ENCODE measurements at places on chromosomes 2 and 18.

DNA sequence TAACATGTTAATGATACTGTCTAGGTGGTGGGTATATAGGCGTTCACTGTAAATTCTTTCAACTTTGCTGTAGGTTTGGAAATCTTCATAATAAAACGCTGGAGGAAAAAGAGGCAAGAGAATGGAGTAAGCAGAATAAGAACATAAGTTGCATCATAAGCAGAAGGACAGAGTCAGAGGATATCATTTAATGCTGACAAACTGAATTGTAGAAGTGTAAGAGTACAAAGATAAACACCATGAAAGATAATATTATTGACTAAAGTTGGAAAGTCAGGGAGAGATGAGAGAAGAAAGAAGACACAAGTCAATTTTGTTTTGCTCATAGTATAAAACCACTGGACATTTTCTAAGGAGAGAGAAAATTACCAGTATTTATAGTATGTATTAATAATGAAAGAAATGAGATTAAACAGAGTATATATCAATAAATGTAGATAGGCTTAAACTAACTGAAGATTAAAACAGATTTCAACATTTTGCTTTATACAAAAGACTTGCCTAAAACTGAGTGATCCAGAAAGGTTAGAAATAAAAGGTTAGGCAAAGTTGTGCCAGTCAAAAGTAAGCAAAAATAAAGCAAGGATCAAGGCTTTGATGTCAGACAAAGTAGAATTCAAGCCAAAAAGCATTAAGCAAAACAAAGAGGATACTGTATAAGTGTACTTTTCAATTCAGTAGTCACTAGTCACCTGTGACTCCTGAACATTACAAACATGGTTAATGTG, 42.4 kb upstream of the VIT start:
- no peak for DNase-seq

DNA sequence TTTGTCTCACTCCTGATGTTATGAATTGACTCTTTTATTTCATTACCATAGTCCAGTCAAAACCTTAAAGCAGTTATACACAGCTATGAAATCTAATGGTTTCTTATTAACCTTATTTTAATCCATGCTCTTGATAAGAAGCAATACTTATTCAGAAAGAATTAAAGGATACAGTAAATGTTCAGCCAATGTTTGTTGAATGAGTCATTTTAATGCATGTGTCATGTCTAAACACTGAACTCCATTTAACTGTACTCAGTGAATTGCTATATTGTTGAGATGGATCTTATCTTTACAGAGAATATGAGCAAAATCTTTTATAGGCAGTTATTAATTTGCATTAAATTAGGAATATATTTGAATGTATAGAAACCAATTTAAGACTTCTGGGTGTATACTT, 135.1 kb upstream of the TFPI start:
- DNase-seq, result no peak

DNA sequence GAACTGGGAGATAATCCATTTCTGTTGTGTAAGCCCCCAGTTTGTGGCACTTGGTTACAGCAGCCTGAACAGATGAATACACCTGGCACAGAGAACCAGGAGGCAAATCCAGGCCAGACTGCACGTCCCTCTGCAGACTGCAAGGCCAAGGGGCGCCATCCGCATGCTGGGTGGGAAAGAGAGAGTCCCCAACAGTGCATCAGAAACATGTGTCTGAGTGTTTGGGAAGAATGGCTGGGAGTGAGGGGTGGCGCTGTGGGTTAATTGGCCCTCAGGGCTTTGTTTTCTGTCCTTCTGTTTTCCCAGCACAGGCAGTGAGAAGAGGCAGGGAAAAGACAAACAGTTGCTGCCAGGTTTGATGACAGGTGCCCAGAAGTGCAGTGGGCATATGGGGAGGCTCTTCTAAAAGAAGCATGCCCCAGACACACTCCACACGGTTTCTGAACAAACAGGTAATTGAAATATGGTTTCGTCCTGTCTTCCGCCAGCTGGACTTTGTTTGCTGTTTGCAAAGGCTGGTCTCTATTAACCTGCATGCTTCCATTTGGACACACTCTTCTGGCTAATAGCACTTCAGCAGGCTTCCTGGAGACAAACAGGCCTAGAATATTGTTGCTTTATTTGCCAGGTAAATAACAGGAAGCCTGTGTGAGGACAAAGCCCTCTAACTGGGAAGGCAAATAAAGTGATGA, 43.4 kb upstream of the SEC11C start:
- DNase-seq, result no peak

GRCh38 chr2:20224164-20224715, 690 bp downstream of the SDC1 start:
- no peak for DNase-seq

DNA sequence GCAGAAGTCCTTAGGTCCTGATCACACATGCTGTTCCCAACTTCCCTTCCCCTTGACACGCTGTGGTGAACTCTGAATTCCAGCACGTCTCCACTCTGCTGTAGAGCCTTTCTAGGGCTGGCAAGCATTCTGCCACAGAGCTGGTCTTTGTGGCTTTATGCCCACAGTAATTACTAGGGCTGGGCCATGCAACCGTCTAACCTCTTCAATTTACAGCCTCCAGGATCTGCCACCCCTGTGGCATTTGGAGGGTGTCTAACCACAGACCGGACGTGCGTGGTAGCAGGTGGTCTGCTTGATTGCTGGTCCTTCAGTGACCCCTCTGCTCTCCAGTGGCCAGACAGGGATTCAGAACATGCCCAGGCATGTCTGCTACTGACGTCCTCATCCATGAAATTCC, 43.1 kb upstream of the TGFA start:
- DNase-seq, result no peak

GRCh38 chr18:74652392-74652988, 54.8 kb downstream of the ZNF407 start:
- DNase-seq, result no peak

DNA sequence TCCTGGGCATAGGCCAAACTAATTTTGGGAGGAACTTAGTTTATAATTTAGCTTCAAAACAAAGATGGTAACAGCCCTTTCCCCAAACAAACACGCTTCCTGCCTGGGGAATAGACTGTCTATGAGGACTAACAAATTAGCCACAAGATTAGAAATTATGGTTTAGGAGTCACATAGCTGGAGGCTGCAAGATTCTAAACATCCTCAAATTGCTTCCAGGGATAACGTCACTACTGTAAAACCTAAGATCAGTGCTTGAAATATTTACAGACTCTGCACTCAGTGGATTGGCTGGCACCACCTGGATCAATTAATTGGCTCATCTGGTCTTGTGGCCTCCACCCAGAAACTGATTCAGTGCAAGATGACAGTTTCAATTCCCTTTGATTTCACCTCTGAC, 118.0 kb upstream of the TACR1 start:
- no peak for DNase-seq

DNA sequence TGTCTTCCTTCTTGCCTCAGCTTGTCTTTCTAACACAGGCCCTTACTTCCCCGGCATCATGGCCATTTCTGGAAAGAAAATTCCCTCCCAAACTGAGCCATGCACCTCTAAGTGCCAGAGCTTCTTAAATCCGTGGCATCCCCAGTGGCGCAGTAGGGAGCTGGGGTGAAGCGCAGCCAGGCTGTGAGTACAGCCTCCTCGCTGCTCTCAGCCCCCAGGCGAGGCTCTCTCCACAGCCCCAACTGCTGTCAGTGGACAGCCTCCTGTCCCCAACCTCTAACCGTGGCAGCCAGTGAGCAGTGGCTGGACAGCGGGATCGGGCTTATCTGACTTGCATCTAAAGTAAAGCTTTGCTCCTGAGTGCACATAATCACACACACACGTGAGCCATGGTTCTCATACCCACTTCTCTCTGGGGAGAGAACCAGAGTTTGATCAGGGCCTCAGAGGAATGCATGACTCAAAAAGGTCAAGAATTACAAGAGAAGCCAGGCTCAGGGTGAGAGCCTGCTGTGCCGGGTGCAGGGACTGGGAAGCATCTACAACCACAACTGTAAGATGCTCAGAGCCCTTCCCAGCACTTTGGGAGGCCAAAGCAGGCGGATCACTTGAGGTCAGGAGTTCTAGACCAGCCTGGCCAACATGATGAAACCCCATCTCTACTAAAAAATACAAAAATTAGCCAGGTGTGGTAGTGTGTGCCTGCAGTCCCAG, 50.7 kb downstream of the SFXN5 start:
- no peak for DNase-seq

GRCh38 chr2:189799531-189799930, 15.3 kb downstream of the PMS1 start:
- DNase-seq, result no peak

DNA sequence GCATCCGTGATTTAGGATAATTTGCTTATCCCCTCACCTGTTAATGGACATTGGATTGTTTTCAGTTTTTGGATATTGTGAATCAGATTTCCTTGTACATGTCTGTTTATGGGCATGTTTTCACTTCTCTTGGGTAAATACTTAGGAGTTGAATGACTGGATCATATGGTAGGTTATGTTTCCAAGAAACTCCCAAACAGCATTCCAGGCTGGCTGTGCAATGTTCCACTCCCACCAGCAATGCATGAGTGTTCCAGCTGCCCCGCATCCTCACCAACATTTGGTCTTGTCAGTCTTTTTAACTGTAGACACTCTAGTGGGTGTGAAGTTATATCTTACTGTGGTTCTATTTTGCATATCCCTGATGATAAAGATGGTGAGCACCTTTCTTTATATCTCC, 8.9 kb upstream of the LRRFIP1 start:
- no peak for DNase-seq

GRCh38 chr2:170929686-170930050, 615 bp downstream of the GORASP2 start:
- peak; percentile 44 for DNase-seq

- no peak for DNase-seq
These were observed 1583.4 kb upstream of the PIK3C3 start for GRCh38 chr18:40371673-40372072.

GRCh38 chr18:78884502-78884901, 95.1 kb upstream of the SALL3 start:
- DNase-seq, result no peak

GRCh38 chr2:208224802-208225201, 30.1 kb downstream of the IDH1 start:
- no peak for DNase-seq

- DNase-seq, result no peak
These were observed 71.5 kb downstream of the THADA start for GRCh38 chr2:43524177-43524965.

GRCh38 chr18:11955239-11956029, 25.9 kb upstream of the IMPA2 start:
- DNase-seq, result no peak

DNA sequence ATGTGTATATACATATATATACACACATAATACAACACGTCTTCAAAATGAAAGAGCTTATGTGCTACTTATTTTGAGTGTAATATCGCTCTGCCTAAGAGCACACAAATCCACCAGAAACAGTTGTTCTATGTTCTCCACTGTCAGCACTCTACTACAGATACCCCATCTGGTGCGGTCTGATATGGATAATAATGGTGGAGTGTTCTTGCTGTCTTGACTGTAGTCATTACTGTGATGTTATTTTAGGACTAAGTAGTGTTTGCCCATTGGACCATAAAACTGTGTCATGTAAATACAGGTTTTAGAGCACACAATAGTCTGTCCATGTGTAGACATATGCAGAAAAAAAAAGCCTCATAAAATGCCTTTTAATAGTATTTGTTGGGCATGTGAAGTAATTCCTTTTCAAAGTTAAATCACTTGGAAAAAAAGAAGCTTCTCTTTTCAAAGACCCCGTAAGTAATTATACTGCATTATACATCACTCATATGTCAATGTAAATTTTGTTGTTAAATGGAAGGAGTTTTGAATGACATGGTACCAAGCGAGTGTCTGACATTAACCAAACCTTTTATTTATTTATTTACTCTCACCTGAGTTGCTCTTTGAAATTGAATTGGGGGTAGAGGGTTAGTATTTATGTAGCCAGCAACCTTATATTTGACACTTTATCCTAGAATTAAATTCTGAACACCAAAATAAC, 1249.2 kb upstream of the ZEB2 start:
- no peak for DNase-seq

GRCh38 chr2:12649602-12650400, 66.9 kb upstream of the TRIB2 start:
- no peak for DNase-seq

GRCh38 chr2:172038604-172039003, 38.9 kb downstream of the METAP1D start:
- no peak for DNase-seq

DNA sequence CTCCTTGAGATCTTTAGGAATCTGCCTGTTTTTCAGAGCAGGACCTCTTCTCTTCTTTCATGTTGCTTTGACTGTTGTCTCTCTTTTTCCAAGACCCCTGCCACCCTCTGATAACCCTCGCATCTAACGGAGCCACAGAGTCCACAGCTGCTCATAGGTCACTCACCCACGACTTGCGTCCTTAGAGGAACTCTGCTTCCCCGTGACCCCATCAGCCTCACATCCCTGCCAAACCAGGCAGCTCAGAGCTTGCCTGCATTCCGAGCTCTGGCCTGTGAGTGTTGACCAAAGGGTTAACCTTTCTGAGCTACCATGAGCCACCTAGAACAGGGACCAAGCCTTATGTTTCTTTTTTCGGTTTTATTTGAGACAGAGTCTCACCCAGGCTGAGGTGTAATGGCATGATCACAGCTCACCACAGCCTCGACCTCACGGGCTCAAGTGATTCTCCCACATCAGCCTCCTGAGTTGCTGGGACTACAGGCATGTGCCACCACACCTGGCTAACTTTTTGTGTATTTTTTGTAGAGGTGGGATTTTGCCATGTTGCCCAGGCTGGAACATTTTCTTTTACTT, 36.4 kb downstream of the CABLES1 start:
- DNase-seq, result no peak

GRCh38 chr2:28544922-28545589, 49.2 kb downstream of the PLB1 start:
- DNase-seq, result no peak

All from DND-41 (cell line).